Type B pancreatic cell (in vitro differentiated cells): ENCODE measurements at places on chromosomes 3 and 15. TPM values are rescaled to one million over a fixed set of nuclear protein-coding genes. Genes with fewer than 3 reads are reported as not detected.
A peak's percentile ranks its signal among the peaks of the same experiment; 100 is the strongest.

CACNA2D2 gene
- 7.8 and 19.4 TPM in 2 replicates for total RNA-seq

DUOXA2 gene
- 0.17 and 0.52 TPM in 2 replicates for total RNA-seq

OR5K2 gene
- not detected in 2 replicates for total RNA-seq

STXBP5L gene
- 3.6 and 5.2 TPM in 2 replicates for total RNA-seq

RABL3 gene
- total RNA-seq: 13.5 and 15.5 TPM in 2 replicates

GALNT15 gene
- 0.17 TPM in 1 of 2 replicates, not detected in the other for total RNA-seq

ZIC4 gene
- 40.2 TPM in 1 of 2 replicates, not detected in the other for total RNA-seq

BCL2A1 gene
- total RNA-seq: not detected in 2 replicates

RBPMS2 gene
- 6.4 and 19.7 TPM in 2 replicates for total RNA-seq

CPNE4 gene
- 3.9 and 5.2 TPM in 2 replicates for total RNA-seq

FBXO40 gene
- total RNA-seq: not detected in 2 replicates

ANKRD34C gene
- total RNA-seq: not detected in 2 replicates

GATM gene
- 17.8 and 26.8 TPM in 2 replicates for total RNA-seq

SLC2A2 gene
- 1.9 and 5.7 TPM in 2 replicates for total RNA-seq

CDCP1 gene
- 26.3 and 82.5 TPM in 2 replicates for total RNA-seq

CLDN16 gene
- 0.10 TPM in 1 of 2 replicates, not detected in the other for total RNA-seq

- no peaks in the 10 kb centered on the region for H3K36me3 ChIP-seq
- no peak for DNase-seq
- no peaks in the 10 kb centered on the region for H3K4me1 ChIP-seq
- H3K27me3 ChIP-seq: no peaks in the 10 kb centered on the region
These were observed 623.0 kb upstream of the CBLB start for GRCh38 chr3:106491796-106492195.

GRCh38 chr15:41561777-41562145 is 2.7 kb downstream of the TYRO3 start:
- H3K36me3 ChIP-seq: no peaks in the 10 kb centered on the region
- peaks cover 59% of the 10 kb centered on the region for H3K4me1 ChIP-seq
- H3K27ac ChIP-seq: peak overlapping the region; percentile 60
- no peak for DNase-seq

- peak overlapping the region; percentile 34 for H3K27ac ChIP-seq
- DNase-seq: no peak
- H3K36me3 ChIP-seq: no peaks in the 10 kb centered on the region
- peak overlapping the region; percentile 86 for H3K4me3 ChIP-seq
- peaks cover 32% of the 10 kb centered on the region for H3K4me1 ChIP-seq
These were observed 242.6 kb upstream of the TOPAZ1 start for GRCh38 chr3:43998836-43999727.

DNA sequence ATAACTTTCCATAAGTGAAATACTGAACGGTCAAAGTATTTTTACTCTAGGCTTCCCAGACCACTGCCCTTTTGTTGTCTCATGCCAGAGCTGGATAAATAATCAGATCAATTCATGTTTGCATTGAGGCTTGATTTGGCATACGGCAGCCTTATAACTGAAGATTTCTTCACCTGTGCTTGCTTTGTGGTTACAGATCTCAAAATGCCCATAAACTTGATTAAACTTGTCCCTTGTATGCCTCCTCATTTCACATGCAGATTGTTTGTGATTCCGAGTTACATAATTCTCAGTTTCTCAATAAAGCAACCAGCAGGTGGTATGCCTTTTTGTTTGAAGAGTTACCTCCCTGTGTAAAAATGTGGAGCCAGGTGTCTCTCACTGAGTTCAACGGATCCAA is 211.4 kb upstream of the LRIG1 start:
- no peak overlapping the region for H3K27ac ChIP-seq
- DNase-seq: no peak
- H3K36me3 ChIP-seq: no peaks in the 10 kb centered on the region
- no peaks in the 10 kb centered on the region for H3K4me1 ChIP-seq
- H3K4me3 ChIP-seq: no peak overlapping the region
- peaks cover 7% of the 10 kb centered on the region for H3K27me3 ChIP-seq

GRCh38 chr3:33437556-33438283 is 2.5 kb downstream of the UBP1 start:
- peak overlapping the region; percentile 89 for H3K4me3 ChIP-seq
- no peaks in the 10 kb centered on the region for H3K36me3 ChIP-seq
- no peak for DNase-seq
- peaks cover 40% of the 10 kb centered on the region for H3K4me1 ChIP-seq
- no peaks in the 10 kb centered on the region for H3K27me3 ChIP-seq

- DNase-seq: no peak
- H3K27ac ChIP-seq: no peak overlapping the region
- H3K36me3 ChIP-seq: no peaks in the 10 kb centered on the region
- peaks cover 4% of the 10 kb centered on the region for H3K4me1 ChIP-seq
- H3K27me3 ChIP-seq: no peaks in the 10 kb centered on the region
- no peak overlapping the region for H3K4me3 ChIP-seq
These were observed 688.8 kb upstream of the CCDC54 start for GRCh38 chr3:106688464-106688863.

DNA sequence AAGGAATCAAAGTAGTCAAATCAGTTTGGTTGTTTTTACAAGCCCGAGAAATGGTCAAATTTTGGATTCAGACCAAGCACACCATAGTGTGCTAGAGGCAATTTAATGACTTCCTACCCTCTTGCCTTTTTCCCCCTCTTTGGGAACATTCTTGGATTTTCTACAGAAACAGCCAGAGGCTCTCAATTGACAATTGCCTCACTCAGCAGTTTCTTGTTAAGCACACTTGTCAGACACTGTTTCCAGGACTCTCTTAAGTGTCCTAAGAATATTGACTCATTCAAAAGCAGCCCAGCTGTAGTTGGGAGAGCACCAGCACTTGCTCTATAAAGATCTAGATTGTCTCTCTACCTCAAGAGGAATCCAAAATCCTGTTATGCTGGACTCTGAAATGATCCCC is 1.5 kb upstream of the SLC35G2 start:
- no peaks in the 10 kb centered on the region for H3K36me3 ChIP-seq
- peaks cover 39% of the 10 kb centered on the region for H3K27me3 ChIP-seq
- peak overlapping the region; percentile 23 for H3K27ac ChIP-seq
- H3K4me1 ChIP-seq: peaks cover 24% of the 10 kb centered on the region
- H3K4me3 ChIP-seq: peak overlapping the region; percentile 94

DNA sequence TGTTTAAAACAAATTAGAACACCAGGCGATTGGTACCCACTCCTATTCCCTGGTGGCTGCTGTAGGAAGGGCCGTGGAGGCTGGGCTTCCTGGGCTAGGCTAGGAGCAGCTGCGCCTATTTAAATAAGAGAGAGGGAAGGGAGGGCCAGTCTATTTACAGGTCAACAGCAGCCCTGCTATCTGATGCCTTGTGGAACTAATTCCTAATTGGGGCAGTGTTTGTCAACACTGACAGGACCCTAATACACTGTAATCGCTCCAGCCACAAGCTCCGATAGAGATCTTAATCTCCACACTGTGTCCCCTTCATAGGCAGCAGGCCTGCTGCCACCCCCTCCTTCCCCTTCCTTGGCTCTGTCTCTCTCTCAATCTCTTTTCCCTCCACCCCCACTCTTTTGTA is 116.9 kb upstream of the SOX14 start:
- H3K27ac ChIP-seq: no peak overlapping the region
- peaks cover 65% of the 10 kb centered on the region for H3K27me3 ChIP-seq
- H3K4me3 ChIP-seq: no peak overlapping the region
- H3K4me1 ChIP-seq: no peaks in the 10 kb centered on the region
- no peak for DNase-seq

GRCh38 chr15:69860321-69860720 is 237.4 kb downstream of the TLE3 start:
- peaks cover 33% of the 10 kb centered on the region for H3K4me1 ChIP-seq
- DNase-seq: no peak
- H3K27me3 ChIP-seq: peaks cover 18% of the 10 kb centered on the region

GRCh38 chr3:106582151-106582550 is 713.3 kb upstream of the CBLB start:
- H3K27me3 ChIP-seq: no peaks in the 10 kb centered on the region
- no peak overlapping the region for H3K27ac ChIP-seq
- no peaks in the 10 kb centered on the region for H3K4me1 ChIP-seq
- DNase-seq: no peak

- H3K4me3 ChIP-seq: no peak overlapping the region
- H3K36me3 ChIP-seq: no peaks in the 10 kb centered on the region
- no peak overlapping the region for H3K27ac ChIP-seq
- no peak for DNase-seq
These were observed 279.2 kb upstream of the KCNH8 start for GRCh38 chr3:18868911-18869689.

- no peak for DNase-seq
- no peak overlapping the region for H3K27ac ChIP-seq
- H3K27me3 ChIP-seq: peaks cover 27% of the 10 kb centered on the region
- no peaks in the 10 kb centered on the region for H3K36me3 ChIP-seq
- H3K4me3 ChIP-seq: no peak overlapping the region
These were observed 11.3 kb downstream of the CORO2B start for GRCh38 chr15:68589783-68590710.

DNA sequence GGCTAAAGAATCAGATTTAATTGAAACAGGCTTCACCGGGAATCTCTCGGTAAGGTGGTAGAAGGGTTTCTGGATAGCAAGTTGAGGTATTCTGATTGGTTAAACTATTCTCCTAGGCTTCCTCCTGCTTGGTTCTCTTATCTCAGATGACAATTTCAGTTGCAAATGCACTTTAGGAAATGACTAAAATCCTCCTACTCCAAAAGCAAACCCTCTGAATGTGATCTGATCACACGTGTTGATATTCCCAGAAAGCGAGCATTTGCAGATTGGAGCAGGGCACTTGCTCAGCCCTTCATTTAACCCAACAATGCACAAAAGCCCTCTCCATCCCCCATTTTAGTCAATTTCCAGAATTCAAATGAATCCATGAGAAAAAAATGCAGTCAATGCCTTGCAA is 55.6 kb upstream of the ICE2 start:
- no peaks in the 10 kb centered on the region for H3K27me3 ChIP-seq
- H3K27ac ChIP-seq: no peak overlapping the region
- H3K4me1 ChIP-seq: no peaks in the 10 kb centered on the region
- DNase-seq: no peak
- H3K4me3 ChIP-seq: no peak overlapping the region
- H3K36me3 ChIP-seq: no peaks in the 10 kb centered on the region

GRCh38 chr3:15041950-15042349 is 23.2 kb downstream of the MRPS25 start:
- H3K4me1 ChIP-seq: no peaks in the 10 kb centered on the region
- no peaks in the 10 kb centered on the region for H3K27me3 ChIP-seq
- H3K27ac ChIP-seq: no peak overlapping the region
- peaks cover 22% of the 10 kb centered on the region for H3K36me3 ChIP-seq
- no peak for DNase-seq

- no peaks in the 10 kb centered on the region for H3K36me3 ChIP-seq
- peak overlapping the region; percentile 79 for H3K27ac ChIP-seq
- peaks cover 27% of the 10 kb centered on the region for H3K4me1 ChIP-seq
These were observed 319.6 kb upstream of the IL12A start for GRCh38 chr3:159668990-159669476.

DNA sequence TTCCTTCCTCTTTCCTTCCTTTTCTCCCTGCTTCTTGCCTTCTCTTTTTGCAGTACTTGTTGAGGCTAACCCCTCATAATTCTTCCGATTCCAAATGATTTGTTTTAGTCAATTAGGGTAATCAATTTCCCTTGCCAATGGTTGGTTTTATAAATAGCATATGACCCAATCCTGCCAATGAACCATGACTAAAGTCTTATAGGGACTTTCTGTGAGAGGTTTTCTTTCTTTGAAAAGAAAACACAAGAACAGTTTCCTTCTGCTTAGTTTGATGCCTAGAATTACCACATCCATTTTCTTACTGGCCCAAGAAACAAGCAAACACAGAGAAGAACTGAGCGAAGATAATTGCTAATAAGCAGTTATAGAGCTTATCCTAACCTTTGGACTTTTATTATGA is 292.5 kb upstream of the SATB1 start:
- no peak overlapping the region for H3K27ac ChIP-seq
- no peaks in the 10 kb centered on the region for H3K4me1 ChIP-seq
- no peaks in the 10 kb centered on the region for H3K27me3 ChIP-seq
- H3K36me3 ChIP-seq: no peaks in the 10 kb centered on the region
- DNase-seq: no peak

- no peaks in the 10 kb centered on the region for H3K27me3 ChIP-seq
- no peak for DNase-seq
- peaks cover 15% of the 10 kb centered on the region for H3K4me1 ChIP-seq
- no peak overlapping the region for H3K27ac ChIP-seq
These were observed 92.4 kb downstream of the OXNAD1 start for GRCh38 chr3:16357186-16358121.

DNA sequence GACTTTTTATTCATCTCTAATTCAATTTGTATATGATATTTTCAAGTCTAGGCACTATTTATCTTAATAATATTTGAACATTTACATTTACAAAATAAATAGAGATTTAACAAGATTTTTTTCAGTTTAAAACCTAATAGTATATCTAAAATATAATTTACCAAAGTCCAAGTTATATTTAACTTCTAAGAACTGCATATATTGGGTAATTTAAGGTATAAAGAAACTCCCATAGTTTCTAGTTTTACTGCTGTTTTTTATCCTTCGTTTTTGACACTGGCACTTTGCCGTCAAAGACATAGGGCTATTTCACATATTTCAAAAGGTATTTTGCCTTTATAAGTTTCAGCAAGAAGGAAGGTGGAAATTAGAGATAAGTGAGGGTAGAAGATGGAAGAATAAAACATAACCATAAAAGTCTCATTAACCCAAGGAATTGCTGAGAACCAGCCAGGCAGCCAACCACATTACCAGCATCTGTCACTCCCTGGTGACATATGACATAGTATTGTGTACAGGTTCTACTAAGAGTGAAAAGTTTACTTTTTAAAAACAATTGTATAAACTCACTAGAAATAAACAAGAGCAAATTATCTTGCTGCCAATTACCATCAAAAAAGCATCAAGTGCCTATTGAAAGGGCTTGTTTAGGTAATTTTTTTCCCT is 251.5 kb downstream of the NSUN3 start:
- DNase-seq: no peak
- no peak overlapping the region for H3K27ac ChIP-seq
- no peaks in the 10 kb centered on the region for H3K4me1 ChIP-seq
- no peaks in the 10 kb centered on the region for H3K36me3 ChIP-seq

DNA sequence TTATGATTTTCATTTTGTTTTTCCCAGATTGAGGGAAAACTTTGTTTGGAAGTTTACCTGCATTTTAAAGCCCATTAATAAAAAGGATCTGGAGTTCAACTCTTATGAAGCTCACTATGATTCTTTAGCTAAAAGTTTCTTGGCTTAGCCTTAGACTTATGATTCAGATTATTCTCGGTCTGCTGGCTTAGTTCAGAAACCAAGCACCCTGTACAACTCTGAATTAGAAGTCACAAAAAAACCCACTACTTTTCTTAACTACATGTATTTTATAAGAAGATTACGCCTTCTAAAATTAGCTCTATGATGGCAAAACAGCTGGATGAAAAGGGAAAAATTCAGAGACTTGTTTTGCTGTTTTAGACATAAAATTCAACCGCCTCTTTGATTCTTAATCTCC is 14.3 kb upstream of the DENND4A start:
- H3K27ac ChIP-seq: no peak overlapping the region
- no peak overlapping the region for H3K4me3 ChIP-seq
- peaks cover 6% of the 10 kb centered on the region for H3K4me1 ChIP-seq
- no peaks in the 10 kb centered on the region for H3K36me3 ChIP-seq
- no peaks in the 10 kb centered on the region for H3K27me3 ChIP-seq
- DNase-seq: no peak
